Activated naive CD8-positive, alpha-beta T cell treated with anti-CD3 and anti-CD28 coated beads, Interleukin-2, amount 10 ng/mL, durations not matched to agents 7 days and 5 days (primary cell): ENCODE measurements at places on chromosomes 13 and 19. TPM values are rescaled to one million over a fixed set of nuclear protein-coding genes. Genes with fewer than 3 reads are reported as not detected.

DNA sequence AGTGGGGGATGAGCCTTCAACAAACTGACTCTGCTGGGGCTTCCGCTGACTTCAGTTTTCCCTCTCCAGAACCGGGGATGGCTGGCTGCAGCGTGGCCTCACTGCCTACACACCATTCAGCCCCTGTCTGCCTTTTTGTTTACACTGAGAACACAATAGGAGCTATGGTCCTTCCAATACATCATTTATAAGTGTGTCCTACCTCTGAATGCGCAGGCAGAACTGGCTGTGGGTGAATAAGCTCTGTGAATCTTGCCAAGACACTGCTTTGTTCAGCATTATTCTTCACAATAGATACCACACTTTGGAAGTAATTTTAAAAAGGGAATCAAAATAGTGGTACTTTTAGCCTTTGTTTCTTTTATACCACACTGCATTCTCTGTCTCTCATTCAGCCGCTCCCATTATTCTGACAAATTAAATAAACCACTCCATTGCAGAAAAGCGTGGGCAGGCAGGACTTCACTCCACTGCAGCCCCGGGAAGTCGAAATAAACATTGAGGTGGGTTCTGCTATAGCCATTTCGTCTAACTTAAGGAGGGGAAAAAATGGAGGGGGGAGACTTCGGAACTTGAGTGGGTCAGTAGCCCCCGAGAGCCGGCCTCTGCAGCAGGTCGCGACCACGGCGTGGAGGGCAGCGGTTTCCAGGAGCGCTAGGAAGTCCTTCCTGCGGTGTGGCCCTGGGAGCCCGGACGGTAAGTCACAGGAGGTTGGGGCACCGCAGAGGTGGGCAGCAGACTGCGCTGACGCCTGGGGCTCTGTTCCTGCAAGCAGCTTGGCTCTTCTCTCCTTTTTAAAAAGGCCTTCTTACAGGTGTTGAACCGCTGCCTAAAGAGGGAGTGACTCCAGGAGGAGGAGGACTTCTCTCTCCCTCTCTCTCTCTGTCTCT is 94.8 kb upstream of the SOX1 start:
- H3K36me3 ChIP-seq, result no peaks in the 10 kb centered on the region
- DNase-seq, result no peak
- no peaks in the 10 kb centered on the region for H3K4me1 ChIP-seq
- peaks cover 2% of the 10 kb centered on the region for H3K27me3 ChIP-seq
- no peak overlapping the region for H3K4me3 ChIP-seq
- no peak overlapping the region for H3K27ac ChIP-seq

GRCh38 chr13:111318386-111318785 is 2.1 kb upstream of the TEX29 start:
- no peaks in the 10 kb centered on the region for H3K4me1 ChIP-seq
- H3K36me3 ChIP-seq, result peaks cover 2% of the 10 kb centered on the region
- H3K4me3 ChIP-seq, result no peak overlapping the region
- H3K27ac ChIP-seq, result no peak overlapping the region
- H3K27me3 ChIP-seq, result no peaks in the 10 kb centered on the region

- DNase-seq, result no peak
- H3K27me3 ChIP-seq, result no peaks in the 10 kb centered on the region
- no peak overlapping the region for H3K4me3 ChIP-seq
These were observed 96.1 kb downstream of the OXGR1 start for GRCh38 chr13:96898212-96898611.

IRGC gene
- total RNA-seq, result not detected

GAPDHS gene
- total RNA-seq, result not detected

GRCh38 chr19:54600212-54600611 is 6.8 kb downstream of the LILRA1 start:
- no peak for DNase-seq
- H3K27me3 ChIP-seq, result peaks cover 11% of the 10 kb centered on the region
- no peaks in the 10 kb centered on the region for H3K36me3 ChIP-seq
- no peak overlapping the region for H3K4me3 ChIP-seq

LILRB4 gene
- total RNA-seq, result 1.7 TPM

KASH5 gene
- total RNA-seq, result not detected

DNA sequence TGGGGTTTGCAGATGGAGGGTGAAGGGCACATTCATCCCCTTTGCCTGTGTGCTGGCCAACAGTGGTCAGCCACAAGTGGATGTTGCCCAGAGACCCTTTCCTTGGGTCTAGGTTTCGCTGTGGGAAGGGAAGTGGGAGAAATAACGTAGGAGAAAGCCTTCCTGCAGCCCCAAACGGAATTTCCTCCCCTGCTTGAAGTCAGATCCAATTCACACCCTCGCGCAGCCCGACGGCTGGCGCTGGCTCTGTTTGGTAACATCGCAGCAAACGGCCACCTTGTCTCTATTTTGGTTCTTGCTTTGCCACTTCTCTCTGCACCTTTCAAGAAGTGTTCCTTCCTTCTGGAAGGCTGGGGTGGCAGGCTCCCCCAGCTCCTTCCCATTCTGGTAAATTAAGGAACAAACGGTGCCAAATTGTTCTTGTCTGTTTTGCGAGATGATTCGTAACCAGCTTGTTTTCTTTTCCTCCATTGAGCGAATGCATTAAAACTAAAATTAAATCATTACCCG is 45.4 kb downstream of the CHST8 start:
- no peak overlapping the region for H3K27ac ChIP-seq
- no peak overlapping the region for H3K4me3 ChIP-seq
- no peaks in the 10 kb centered on the region for H3K4me1 ChIP-seq
- no peak for DNase-seq
- no peaks in the 10 kb centered on the region for H3K36me3 ChIP-seq

DNA sequence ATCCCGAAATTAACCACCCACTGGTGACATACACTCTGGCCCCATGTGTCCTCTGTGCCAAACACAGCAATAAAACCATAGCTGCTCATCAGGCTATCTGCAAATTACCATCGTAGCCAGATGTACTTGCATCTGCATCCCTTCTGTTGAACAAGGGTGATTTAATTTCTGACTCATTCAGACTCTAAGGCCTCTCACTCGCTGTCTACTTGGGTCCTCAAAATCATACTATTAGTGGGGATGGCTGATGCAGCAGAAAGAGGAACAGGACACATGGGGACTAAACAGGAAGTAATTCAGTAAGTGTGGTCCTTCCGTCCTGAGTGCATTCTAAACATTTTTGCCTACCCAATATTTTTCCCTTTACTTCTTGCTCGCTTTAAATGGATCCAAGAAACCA is 2275.0 kb upstream of the PCDH20 start:
- H3K27ac ChIP-seq, result no peak overlapping the region
- H3K27me3 ChIP-seq, result no peaks in the 10 kb centered on the region
- H3K4me1 ChIP-seq, result no peaks in the 10 kb centered on the region
- H3K36me3 ChIP-seq, result no peaks in the 10 kb centered on the region

DNA sequence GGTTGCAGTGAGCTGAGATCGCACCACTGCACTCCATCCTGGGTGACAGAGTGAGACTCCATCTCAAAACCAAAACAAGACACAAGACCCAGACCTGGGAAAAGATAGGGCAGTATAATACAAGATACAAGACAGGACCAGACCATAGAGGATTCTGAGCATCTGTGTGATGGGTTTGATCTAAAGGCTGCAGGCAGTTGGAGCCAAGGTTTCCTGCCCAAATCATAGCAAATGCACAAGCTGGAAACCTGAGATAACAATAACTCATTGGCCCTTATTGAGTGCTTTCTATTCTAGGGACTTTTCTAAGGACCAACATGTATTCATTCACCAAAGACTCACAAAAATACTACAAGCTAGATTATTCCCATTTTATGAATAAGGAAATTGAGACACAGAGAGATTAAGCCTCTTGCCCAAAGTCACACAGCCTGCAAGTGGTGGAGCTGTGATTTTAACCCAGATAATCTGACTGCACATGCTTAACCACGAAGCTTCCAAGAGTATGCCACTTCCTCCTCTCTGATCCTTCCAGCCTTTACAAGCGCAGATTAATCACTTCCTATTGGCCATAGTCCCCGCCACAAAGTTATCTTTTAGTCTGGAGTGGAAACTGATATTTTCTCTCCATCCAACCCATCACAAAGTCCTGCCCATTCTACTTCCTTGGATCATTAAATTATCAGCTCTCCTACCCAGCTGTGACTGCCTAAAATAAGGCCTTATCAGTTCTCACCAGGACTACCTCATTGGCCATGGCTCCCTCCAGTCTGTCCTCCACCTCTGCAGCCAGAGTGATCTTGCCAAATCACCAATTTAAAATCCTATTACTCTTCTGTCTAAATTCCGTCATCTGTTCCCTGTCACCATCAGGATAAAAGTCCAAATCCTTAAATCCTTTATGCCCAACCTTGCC is 147.2 kb downstream of the FLT1 start:
- peaks cover 2% of the 10 kb centered on the region for H3K36me3 ChIP-seq
- no peak overlapping the region for H3K4me3 ChIP-seq
- no peak overlapping the region for H3K27ac ChIP-seq
- peaks cover 31% of the 10 kb centered on the region for H3K27me3 ChIP-seq

DNA sequence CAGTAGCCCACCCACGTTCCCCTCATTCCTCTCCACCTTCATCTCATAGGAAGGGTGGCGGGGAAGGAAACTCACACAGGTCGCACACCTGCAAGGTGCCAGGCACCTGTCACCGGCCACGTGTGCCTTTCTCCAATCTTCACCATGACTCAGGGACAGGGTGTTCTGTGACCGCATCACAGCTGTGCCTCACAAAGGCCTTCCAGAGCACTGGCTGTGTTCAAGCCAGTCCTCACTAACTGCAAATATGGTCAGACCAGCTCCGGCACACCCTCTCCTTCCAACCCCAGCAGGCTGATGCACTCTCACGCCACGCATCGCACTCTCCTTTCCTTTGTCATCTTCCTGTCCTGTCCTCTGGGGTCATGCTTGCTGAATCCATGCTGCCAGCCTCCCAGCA is 415.9 kb downstream of the IRS2 start:
- H3K27ac ChIP-seq, result no peak overlapping the region
- no peaks in the 10 kb centered on the region for H3K27me3 ChIP-seq
- no peaks in the 10 kb centered on the region for H3K4me1 ChIP-seq
- no peaks in the 10 kb centered on the region for H3K36me3 ChIP-seq

DNA sequence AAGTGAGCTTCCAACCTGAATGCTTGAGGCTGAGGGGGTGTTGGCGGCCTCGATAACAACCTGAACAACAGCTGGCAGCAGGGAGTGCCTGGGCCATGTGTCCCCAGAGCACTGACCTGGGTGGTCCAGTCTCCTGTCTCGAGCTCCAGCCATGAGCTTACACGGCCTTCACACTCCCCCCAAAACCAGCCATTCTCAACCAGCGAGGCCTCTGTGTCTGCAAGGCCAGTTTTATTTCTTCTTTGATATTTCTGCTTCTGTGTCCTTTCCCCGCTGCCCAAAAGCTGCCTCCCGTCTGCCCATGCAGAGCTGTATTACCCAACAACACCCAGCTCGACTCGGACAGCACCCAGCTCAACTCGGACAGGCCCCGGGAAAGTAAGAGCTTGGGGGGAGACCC is 32.5 kb upstream of the TFDP1 start:
- H3K27ac ChIP-seq, result no peak overlapping the region
- peaks cover 6% of the 10 kb centered on the region for H3K36me3 ChIP-seq
- no peak for DNase-seq

GRCh38 chr13:75789451-75790197 is 153.5 kb downstream of the LMO7 start:
- no peaks in the 10 kb centered on the region for H3K27me3 ChIP-seq
- DNase-seq, result no peak
- no peak overlapping the region for H3K27ac ChIP-seq
- peaks cover 14% of the 10 kb centered on the region for H3K36me3 ChIP-seq
- no peak overlapping the region for H3K4me3 ChIP-seq

KIR2DL1 gene
- not detected for total RNA-seq

ARHGAP35 gene
- total RNA-seq, result 42.7 TPM

CEACAM1 gene
- 34.2 TPM for total RNA-seq

- no peaks in the 10 kb centered on the region for H3K36me3 ChIP-seq
- no peaks in the 10 kb centered on the region for H3K4me1 ChIP-seq
- no peak overlapping the region for H3K27ac ChIP-seq
- DNase-seq, result no peak
These were observed 543.4 kb downstream of the SUCLA2 start for GRCh38 chr13:47457626-47458025.

GRCh38 chr19:12543855-12544254 is 7.4 kb downstream of the ZNF564 start:
- H3K36me3 ChIP-seq, result peaks cover 78% of the 10 kb centered on the region
- H3K4me1 ChIP-seq, result peaks cover 19% of the 10 kb centered on the region
- no peak overlapping the region for H3K27ac ChIP-seq
- no peak overlapping the region for H3K4me3 ChIP-seq
- H3K27me3 ChIP-seq, result no peaks in the 10 kb centered on the region

- DNase-seq, result no peak
- no peak overlapping the region for H3K4me3 ChIP-seq
- H3K36me3 ChIP-seq, result peaks cover 2% of the 10 kb centered on the region
These were observed 226.4 kb downstream of the COG6 start for GRCh38 chr13:39881887-39882286.

PTPRH gene
- not detected for total RNA-seq

DNA sequence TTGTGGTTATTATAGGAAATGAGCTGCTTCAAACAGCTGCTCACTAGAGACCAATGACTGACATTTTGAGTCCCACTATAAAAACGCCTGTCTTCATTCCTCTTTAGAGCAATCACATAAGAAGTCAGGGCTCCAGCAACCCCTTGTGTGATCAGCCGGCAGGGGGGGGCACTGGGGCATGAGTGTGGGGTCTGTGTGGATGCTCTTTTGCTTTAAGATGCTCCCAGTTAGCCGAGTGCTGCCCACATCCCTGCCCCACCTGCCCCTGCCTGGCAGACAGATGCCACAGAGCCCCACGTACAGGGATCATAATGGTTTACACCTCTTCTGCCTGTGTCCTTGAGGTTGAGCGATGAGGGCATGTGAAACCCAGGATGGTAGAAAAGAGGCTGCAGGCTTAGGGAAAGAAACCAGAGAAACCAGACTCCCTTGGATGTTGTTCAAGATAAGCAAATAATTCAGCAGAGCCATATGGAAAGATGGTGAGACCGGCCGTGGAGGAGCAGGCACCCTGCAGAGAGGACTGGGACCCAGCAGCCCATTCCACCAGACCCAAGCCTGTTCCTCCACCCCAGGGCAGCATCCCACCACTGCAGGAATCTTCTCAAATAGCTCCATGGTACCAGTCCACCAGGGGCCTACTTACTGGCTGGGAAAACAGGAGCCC is 55.4 kb downstream of the CHST8 start:
- no peak overlapping the region for H3K4me3 ChIP-seq
- H3K27me3 ChIP-seq, result peaks cover 2% of the 10 kb centered on the region
- DNase-seq, result no peak

- no peak overlapping the region for H3K27ac ChIP-seq
- no peaks in the 10 kb centered on the region for H3K4me1 ChIP-seq
- DNase-seq, result no peak
- H3K27me3 ChIP-seq, result no peaks in the 10 kb centered on the region
- H3K36me3 ChIP-seq, result no peaks in the 10 kb centered on the region
These were observed 15.5 kb upstream of the DCLK1 start for GRCh38 chr13:36146511-36147269.

DNA sequence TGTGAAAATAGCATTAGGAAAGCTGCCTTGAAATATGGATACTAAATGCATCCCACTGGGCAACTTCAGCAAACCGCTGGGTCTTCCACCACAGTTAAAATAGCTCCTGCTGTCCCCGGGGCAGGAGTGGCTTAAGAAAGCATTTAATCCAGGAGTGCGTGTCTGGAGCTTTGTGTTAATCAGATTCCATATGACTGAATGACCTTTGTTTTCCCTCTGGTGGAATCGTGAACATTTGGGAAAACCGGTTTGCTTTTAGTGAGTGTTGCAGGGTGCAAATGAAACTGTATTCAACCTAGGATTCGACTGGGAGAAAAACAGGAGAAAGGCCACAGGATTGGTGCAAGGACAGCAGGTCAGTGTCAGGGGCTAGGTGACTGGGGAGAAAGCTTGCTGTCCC is 237.6 kb upstream of the MAB21L1 start:
- no peaks in the 10 kb centered on the region for H3K4me1 ChIP-seq
- no peak overlapping the region for H3K4me3 ChIP-seq
- no peaks in the 10 kb centered on the region for H3K36me3 ChIP-seq
- H3K27ac ChIP-seq, result no peak overlapping the region
- DNase-seq, result no peak
